Foreskin melanocyte (primary cell): ENCODE measurements at places on chromosomes 7 and 10.

DNA sequence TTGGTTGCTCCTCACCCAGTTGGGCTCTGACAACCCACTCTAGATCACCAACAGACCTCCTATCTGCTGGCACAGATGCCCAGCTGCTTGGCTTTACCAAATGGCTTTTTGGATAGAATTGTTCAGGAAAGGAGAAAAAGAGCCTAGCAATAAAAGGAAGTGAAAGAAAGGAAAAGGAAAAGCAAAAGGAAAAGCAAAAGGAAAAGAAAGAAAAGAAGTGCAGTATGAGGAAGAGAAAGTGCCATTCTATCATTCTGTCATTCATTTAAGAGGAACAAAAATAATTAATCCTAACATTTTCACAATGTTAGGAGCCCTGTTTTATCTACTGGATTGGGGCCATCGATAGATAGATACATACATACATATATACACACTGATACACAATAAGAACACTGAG lies 353.6 kb downstream of the THSD7A start:
- DNase-seq = no peak

GRCh38 chr7:142709921-142710320 lies 39.4 kb upstream of the PRSS1 start:
- DNase-seq = no peak

DNA sequence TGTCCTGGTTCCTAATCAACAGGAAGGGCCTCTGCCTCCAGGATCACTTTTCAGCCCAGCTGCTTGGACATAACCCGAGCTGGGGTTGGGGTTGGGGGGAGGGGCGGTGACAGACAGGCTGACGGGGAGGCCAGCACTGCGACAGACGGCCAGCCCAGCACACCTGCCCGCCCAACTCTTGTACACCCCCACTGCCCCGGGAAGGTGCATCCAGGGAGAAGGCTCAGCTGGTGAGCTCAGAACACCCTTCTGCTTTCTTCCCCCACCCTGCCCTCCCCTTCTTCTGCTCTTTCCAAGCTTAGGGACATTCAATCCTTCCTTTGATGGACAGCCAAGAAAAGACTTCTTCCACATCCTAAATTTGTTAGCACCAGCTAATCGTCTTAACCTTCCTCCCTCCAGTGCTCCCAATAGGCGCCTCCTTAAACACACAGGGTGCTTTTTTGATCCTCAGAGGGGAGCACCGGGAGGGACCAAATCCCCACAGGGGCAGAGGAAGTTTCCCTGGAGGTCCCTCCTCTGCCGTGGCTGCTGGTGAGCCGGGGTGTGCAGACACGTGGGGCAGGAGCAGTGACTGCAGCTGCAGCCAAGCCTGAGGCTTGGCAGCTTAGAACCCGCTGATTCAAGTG lies 44.7 kb downstream of the COL13A1 start:
- DNase-seq = no peak

- DNase-seq = no peak
These were observed 19.6 kb downstream of the SGMS1 start for GRCh38 chr10:50604049-50604640.

DNA sequence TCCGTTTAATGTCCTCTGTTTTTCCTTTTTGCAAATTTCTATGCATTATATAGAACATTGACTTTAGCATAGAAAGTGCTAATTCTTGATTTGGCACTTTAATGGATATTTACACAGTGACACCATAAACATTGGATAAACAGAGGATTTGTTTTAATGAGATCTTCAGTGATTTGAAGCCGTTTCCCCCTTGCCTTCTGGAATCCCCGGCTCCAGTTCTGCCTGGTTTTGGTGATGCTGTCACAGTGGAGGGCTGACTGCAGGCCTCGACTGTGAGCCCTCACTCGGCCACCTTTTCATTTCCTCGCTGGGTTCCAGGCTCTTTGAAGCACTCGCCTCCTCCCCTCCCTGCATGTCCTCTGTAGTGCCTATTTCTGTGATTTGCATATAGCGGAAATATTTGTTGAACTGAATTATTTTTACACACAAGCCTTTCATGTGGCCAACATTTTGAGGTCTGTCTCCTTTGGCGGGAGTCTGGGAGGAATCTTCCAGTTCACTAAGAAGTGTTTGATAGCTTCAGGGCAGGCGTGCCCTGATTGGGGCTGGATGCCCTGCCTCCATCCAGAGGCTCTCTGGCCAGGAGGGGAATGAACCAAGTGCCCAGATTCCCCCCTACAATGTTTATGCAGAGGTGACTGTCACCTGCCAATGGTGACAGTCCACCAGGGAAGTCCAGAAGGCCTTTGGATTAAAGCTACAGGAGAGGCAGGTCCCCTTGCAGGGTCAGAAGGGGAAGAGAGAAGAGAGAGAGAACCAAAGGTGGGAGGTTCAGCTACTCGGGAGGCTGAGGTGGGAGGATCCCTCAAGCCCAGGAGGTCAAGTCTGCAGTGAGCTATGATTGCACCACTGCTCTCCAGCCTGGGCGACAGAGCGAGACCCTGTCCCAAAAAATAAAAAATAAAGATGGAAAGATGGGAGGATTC lies 67.5 kb downstream of the CUX1 start:
- DNase-seq = no peak

- no peak for DNase-seq
These were observed 43.2 kb downstream of the SVIL start for GRCh38 chr10:29591651-29591968.

- DNase-seq = no peak
These were observed 27.1 kb upstream of the STOX1 start for GRCh38 chr10:68800211-68800610.

DNA sequence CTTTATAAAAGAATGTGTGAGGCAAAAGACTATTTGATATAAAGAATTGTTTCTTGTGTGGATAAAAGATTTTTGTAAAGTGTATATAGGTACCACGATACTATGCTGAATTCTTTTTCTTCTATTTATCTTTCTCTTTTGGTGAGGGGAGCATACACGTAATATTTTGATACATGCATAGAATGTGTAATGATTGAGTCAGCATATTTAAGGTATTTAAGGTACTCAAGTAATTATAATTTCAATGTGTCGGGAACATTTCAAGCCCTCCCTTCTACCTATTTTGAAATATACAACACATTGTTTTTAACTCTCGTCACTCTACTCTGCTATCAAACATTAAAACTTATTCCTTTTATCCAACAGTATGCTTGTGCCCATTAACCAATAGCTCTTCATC lies 1221.6 kb upstream of the PHF14 start:
- DNase-seq = no peak

- DNase-seq = no peak
These were observed 36.5 kb downstream of the GRID1 start for GRCh38 chr10:86329896-86330680.

- DNase-seq = no peak
These were observed 112.3 kb downstream of the PLXNA4 start for GRCh38 chr7:132463922-132464321.

- no peak for DNase-seq
These were observed 166.9 kb downstream of the SH3PXD2A start for GRCh38 chr10:103688491-103688890.

GRCh38 chr7:94941844-94942632 lies 34.6 kb downstream of the PPP1R9A start:
- DNase-seq = no peak

GRCh38 chr7:154973381-154973780 lies 29.5 kb downstream of the PAXIP1 start:
- DNase-seq = no peak

- DNase-seq = no peak
These were observed 499.6 kb downstream of the MAGI2 start for GRCh38 chr7:78953726-78954363.

- DNase-seq = no peak
These were observed 11.0 kb upstream of the LFNG start for GRCh38 chr7:2508327-2509215.

DNA sequence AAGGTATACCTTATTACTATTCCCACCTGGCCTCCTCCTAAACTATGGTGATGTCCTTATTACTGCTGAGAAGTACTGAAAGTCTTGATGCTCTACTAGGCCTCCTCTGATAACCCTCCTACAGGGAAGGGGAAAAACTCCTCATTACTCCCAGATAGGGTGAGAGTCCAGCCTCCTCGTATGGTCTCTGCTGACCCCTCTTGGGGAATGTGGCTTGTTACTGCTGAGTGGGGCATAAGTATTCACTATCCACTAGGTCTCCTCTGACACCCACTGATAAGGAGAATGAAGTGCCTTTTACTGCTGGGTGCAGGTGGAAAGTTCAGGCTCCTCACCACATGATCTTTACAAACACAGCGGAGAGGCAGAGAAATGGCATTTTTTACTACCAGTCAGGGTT lies 222.9 kb downstream of the CHRM2 start:
- DNase-seq = no peak

DNA sequence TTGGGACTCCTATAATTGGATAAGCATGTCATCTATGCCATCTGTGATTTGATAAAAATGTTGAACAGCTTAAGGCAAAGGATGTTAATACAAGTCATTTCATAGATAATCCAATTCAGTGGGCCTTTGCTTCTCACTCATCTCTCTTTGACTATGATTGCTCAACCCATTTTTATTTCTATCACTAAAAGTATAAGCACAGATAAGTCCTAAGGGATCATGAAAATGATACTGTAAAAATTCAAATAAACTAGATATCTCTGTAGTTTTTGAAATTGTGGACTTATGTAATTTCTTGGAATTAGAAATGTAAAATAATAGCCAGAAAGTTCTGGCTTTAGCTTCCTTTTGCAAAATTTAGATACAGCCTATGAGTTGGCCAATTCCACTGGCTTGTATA lies 440.3 kb downstream of the POM121L12 start:
- DNase-seq = no peak

- DNase-seq = no peak
These were observed 470.8 kb upstream of the KCND2 start for GRCh38 chr7:119802147-119802546.
